CD4-positive, alpha-beta T cell treated with Interleukin-21 for 1 hour (primary cell): ENCODE measurements at places on chromosomes 11 and 22.

GRCh38 chr22:17880020-17880419, 105.8 kb upstream of the BID start:
- DNase-seq, result no peak

- no peak for DNase-seq
Observed at GRCh38 chr11:15618583-15619032, 503.9 kb downstream of the INSC start.

GRCh38 chr11:69229511-69229910, 64.4 kb upstream of the MYEOV start:
- no peak for DNase-seq

DNA sequence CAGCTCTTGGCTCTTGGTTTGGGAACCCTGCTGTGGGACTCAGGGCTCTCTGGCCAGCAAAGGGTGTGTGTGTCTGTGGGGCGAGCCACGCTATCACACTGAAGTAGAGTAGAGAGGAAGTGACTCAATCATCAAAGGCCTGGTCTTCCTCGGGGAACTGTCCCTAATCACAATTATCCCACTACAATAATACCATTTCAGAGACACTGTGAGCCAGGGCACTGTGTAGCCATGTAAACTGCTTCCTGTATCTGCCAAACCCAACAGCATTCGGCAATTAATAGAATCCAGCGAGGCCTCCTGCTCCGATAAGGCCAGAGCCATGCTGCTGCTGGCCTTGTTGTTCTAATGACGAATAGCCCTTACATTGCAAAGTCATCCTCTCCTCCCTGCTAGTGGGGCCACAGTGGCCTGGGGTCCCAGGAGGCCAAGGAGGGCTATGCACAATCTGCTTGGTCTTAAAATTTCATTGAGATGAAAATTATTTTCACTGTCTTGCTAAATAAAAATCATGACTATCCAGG, 49.8 kb upstream of the LMO2 start:
- no peak for DNase-seq

- DNase-seq, result peak; percentile 96
Observed at GRCh38 chr22:41780746-41781505, 19.6 kb upstream of the CCDC134 start.

GRCh38 chr11:120660024-120660565, 148.5 kb downstream of the GRIK4 start:
- peak; percentile 1 for DNase-seq

- no peak for DNase-seq
Observed at GRCh38 chr11:69480547-69481392, 693 bp upstream of the LINC01488 start.

GRCh38 chr11:87330187-87330601, 292.5 kb downstream of the TMEM135 start:
- DNase-seq, result no peak

DNA sequence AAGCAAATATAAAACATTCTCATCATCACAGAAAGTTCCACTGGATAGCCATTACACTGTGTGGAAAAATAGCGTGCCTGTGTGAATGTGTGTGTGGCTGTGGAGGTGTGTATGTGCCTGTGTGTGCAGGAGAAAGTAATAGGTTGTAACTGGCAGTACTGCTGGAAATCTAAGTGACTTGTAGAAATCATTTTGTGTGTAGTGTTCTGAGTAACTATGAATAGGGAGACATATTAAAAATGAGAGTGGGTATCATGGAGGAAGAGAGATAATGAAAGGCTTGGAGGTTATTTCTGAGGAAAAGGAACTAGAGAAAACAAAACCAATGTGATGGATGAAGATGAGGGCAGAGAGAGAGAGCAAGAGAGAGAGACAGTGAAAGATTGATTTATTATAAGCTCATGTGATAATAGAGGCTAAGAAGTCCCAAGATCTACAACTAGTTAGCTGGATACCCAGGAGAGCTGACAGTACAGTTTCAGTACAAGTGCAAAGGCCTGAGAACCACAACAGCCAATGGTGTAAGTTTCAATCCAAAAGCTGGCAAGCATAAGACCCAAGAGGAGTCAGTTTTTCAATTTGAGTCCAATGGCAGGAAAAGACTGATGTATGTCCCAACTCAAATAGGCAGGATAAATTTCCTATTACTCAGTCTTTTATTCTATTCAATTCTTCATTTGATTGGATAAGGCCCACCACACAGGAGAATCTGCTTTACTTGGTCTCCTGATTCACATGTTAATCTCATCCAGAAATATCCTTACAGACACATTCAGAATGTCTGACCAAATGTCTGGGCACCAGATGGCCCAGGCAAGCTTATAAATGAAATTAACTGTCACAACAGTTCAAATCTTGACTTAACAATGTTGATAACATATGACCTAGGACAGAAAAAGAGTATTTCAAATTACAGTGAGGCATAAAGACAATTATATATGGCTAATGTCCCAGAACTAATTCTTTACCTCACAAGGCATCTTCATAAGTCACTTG, 14.9 kb downstream of the KBTBD3 start:
- no peak for DNase-seq

DNA sequence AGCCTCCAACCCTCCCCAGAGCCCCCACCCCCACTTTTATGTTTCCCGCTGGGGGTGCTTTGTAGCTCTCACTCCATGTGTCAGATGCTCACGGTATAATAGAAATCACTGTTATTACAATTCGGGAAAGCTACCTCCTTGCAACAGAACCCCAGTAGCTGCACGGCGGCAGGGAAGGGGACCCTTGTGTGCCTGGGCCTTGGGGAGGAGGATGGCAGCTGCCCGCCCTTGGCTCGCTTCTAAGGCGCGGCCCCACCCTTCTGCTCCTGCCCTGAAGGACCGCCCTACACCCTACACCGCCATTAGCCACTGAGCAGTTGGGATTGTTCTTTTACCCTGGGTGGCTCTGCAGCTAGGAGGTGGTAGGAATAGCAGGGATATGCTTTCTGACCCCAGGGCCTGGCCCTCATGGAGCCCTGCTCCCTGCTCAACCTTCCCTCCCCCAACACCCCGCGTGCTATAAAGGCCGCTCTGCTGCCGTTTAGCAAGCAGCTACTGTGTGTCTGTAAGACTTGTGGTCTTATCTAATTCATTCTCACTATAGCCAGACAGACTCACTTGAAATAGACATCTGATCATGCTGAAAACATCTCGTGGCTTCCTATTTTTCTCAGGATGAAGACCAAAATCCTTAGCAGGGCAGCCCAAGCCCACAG, 219.7 kb downstream of the CEP164 start:
- no peak for DNase-seq

- peak; percentile 11 for DNase-seq
Observed at GRCh38 chr22:26547426-26547825, 35.2 kb upstream of the TFIP11 start.

DNA sequence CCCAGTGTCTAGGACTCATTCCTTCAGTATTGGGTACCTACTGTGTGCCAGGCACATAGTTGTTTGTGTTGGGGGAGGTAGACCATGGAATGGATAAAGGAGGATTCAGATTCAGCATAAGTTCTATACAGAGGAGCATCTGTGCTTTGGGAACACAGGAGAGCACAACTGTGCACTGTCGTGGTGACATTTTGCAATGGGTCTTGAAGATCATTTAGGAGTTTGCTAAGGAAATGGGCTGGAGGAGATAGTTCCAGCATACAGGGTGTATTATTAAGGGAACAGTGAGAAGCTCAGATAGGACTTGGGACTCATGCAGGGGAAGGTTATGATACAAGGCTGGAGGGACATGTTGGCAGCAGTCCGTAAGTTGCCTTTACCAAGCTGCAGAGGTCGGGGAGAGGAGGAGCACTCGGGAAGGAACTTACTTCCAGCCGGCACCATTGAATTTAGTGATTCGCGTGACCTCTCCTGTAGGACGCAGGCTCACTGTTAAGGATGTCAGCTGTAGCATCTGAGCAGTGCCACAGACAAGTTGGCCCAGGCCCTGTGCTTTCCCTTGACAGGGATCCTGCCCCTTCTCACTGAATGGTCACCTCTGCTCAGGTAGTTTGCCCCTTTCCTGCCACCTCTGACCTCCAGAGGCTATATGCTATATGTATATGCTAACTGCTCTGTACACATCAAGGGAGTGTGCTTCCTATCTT, 25.6 kb downstream of the TREH start:
- no peak for DNase-seq

DNA sequence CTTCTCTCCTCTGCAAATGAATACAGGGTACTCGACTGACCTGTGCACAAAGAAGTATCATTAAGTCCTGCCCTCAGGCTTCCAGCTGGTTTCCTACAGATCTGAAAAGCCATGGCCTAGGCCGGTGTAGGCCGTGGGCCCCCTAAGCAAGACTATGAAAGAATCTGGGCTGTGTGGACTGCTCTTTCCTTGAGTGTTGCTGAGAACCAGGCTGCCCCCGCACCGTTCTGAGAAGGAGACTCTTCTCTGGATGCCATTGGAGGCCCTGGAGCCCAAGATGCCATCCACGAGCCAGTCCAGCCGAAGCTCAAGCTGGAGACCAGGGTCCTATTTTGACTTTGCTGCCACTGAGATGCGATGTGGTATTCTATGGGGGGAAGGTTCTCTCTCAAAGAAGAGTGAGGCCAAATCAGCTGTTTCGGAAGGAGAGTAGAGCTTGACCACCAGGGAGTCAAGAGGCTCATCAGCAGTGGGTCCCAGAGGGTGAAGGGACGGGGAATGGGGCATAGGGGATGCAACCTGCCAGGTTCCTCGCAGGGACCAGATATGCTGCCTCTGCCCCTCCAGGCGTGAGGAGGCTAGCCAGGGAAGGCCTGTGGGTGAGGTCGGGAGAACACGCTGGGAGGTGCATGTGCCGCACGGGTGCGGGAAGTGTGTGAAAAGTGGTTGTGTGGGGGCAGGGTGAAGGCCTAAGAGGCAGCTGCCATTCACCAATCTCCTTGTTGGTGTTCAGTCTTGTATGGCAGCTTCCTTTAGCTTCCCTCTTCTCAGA, 96.4 kb upstream of the B3GAT1 start:
- DNase-seq, result no peak
